ENCODE measurements at places on chromosomes 6 and 20.

GRCh38 chr20:47995661-47996060 lies 210.4 kb upstream of the SULF2 start:
- no peak for DNase-seq
- H3K27me3 ChIP-seq, result no peaks in the 10 kb centered on the region
- H3K27ac ChIP-seq, result no peak overlapping the region
- no peaks in the 10 kb centered on the region for H3K36me3 ChIP-seq
- no peak overlapping the region for H3K4me3 ChIP-seq

- H3K36me3 ChIP-seq, result no peaks in the 10 kb centered on the region
- no peaks in the 10 kb centered on the region for H3K27me3 ChIP-seq
- H3K4me1 ChIP-seq, result peaks cover 72% of the 10 kb centered on the region
- DNase-seq, result no peak
- H3K27ac ChIP-seq, result no peak overlapping the region
Observed at GRCh38 chr20:48772183-48772976, 55.4 kb downstream of the PREX1 start.

- H3K27ac ChIP-seq, result peak overlapping the region; percentile 75
- no peaks in the 10 kb centered on the region for H3K27me3 ChIP-seq
- peaks cover 39% of the 10 kb centered on the region for H3K36me3 ChIP-seq
- no peak for DNase-seq
Observed at GRCh38 chr20:62141397-62142251, 1.6 kb downstream of the PSMA7 start.

- H3K4me3 ChIP-seq, result no peak overlapping the region
- DNase-seq, result no peak
- no peaks in the 10 kb centered on the region for H3K36me3 ChIP-seq
Observed at GRCh38 chr6:127561660-127562059, 15.3 kb upstream of the C6orf58 start.

- no peaks in the 10 kb centered on the region for H3K36me3 ChIP-seq
- no peaks in the 10 kb centered on the region for H3K27me3 ChIP-seq
- no peaks in the 10 kb centered on the region for H3K4me1 ChIP-seq
- H3K27ac ChIP-seq, result no peak overlapping the region
- no peak overlapping the region for H3K4me3 ChIP-seq
Observed at GRCh38 chr6:11126876-11127275, 15.4 kb upstream of the ERVFRD-1 start.

DNA sequence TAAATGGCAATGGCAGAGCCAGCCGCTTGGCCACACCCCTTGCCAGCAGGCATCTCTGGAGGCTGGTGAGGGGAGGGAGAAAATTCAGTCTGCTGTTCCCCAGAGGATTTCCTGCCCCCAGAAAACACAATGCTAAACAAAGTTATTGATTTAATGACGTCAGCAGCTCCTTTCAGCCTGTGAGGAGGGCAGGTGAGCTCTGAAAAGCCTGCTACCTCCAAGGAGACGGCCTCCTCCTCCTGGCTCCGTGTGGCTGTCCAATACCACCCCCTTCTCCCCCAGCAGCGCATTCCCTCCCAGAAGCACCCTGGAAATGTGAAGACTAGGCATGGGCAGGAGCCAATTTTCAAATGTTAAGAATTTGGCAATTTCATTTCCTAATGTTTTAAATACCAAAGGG lies 393.1 kb downstream of the ZFAND3 start:
- H3K4me1 ChIP-seq, result no peaks in the 10 kb centered on the region
- no peak for DNase-seq
- no peaks in the 10 kb centered on the region for H3K27me3 ChIP-seq
- H3K27ac ChIP-seq, result no peak overlapping the region

- no peaks in the 10 kb centered on the region for H3K36me3 ChIP-seq
- no peaks in the 10 kb centered on the region for H3K27me3 ChIP-seq
- no peak overlapping the region for H3K4me3 ChIP-seq
- H3K27ac ChIP-seq, result no peak overlapping the region
- no peak for DNase-seq
Observed at GRCh38 chr6:39210450-39210849, 18.8 kb downstream of the KCNK5 start.

GRCh38 chr6:84597238-84597875 lies 167.0 kb downstream of the TBX18 start:
- DNase-seq, result no peak
- H3K4me3 ChIP-seq, result no peak overlapping the region
- H3K27ac ChIP-seq, result no peak overlapping the region
- no peaks in the 10 kb centered on the region for H3K27me3 ChIP-seq
- no peaks in the 10 kb centered on the region for H3K4me1 ChIP-seq

DNA sequence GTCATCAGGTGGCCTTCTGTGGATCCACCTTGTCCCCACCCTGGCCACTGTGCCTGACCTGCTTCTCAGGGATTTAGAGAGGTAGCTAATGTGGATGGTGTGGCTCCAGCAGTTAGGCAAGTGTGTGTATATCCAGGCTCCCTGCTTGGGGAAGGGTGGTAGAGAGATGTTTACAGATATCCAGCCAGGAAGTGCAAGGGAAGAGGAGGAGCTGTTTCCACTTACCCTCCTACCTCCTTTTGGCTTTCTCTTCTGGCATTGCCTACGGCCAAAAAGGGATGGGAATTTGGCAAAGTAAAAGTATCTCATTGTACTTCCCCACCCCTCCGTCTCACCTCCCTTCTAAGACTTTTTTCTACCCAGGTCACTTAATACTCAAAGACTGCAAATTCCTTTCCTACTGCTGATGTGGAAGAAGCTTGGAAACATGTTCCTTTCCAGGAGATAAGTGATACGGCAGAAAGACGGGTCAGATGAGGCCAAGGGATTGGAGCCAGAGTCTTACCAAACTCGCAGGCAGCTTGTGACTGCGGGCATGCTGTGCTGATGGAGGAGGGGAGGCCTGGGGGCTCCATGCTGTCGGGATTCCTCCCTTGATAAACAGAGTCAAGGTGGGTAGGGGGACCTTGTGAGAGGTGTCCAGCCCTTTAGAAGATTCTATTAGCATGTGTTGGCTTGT lies 253.4 kb downstream of the PRL start:
- no peaks in the 10 kb centered on the region for H3K36me3 ChIP-seq
- H3K27me3 ChIP-seq, result no peaks in the 10 kb centered on the region
- no peak overlapping the region for H3K27ac ChIP-seq

DNA sequence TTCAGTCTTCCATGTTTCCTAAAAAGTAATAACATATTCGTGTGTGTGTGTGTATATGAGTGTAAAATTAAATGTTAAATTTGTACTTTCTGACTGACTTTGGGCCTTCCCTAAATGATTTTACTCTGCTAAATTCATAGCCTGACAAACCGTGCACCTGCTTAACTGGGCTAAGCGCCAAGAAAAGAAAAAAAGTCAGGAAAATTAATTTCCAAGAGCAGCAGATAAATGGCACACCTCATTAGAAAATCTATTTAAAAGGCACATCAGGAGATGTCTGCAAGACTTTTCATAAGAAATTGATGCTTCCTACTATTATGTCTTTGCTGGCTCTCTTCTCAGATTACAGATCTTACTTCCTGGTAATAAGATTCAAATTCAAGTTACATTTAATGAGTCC lies 72.4 kb downstream of the TRDN start:
- H3K4me1 ChIP-seq, result no peaks in the 10 kb centered on the region
- DNase-seq, result no peak
- no peak overlapping the region for H3K4me3 ChIP-seq
- H3K36me3 ChIP-seq, result no peaks in the 10 kb centered on the region
- no peaks in the 10 kb centered on the region for H3K27me3 ChIP-seq

DNA sequence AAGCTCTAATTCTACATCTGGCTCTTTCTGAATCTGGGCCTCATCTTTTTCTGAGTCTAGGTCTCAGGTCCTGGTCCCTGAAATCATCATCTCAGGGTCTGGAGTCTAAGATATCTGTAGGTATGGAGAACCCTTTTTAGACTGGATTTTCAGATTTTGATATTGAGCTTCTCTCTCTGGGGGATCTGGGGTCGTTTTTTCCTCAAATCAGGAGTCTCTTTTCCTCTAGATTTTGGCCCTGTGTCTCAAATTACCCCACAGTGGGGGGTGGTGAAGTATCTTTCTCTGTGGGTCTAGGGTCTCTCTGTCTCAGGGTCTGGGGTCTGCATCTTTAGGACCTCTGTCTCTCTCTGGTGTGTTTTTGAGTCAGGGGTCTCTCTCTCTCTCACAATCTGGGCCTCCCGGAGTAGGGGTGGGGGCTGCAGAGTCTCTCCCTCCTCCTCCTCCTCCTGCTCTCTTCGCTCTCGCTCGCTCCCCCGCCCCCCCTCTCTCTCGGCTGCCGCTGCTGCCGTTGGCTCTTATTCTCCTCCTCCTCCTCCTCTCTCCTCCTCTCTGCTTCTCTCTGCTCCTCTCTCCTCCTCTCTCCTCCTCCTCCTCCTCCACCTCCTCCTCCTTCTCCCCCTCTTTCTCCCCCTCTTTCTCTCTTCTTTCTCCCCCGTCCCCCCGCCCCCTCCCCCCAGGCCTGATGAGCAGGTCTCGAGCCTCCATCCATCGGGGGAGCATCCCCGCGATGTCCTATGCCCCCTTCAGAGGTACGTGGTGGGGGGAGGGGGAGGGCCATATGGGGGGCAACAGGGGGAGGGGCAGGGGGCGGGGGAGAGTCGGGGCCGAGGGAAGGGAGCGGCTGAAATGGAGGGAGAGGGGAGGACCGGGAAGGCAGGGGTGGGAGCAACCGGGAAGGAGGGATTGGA lies at the start of gene SYNGAP1:
Gene SYNGAP1 (plus strand): TSS at position 486 of the 911 bp plus-strand sequence. CDS start 200 bp downstream, at position 686.
- H3K4me3 ChIP-seq, result peak within 1 kb of the TSS; percentile 74
- H3K4me1 ChIP-seq, result peaks cover 29% of the 10 kb centered on the region
- DNase-seq, result no peak
- peak within 1 kb of the TSS; percentile 92 for H3K27ac ChIP-seq

DNA sequence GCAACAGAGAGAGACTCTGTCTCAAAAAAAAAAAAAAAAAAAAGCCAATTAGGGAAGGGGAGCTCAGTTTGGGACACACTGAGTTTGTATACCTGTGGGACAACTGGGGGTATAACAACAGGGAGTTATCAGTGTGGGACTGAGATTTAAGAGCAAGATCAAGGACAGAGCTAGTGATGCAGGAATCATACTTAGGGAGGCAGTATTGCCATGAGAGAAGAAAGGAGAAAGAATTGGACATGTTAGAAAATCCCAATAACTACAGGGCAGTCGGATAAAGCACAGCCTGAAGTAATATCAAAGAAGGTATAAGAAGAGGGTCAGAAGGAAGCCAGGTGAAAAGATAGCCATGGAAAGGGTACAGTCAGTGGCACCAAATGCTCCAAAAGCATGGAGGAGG lies 121.2 kb downstream of the PTPRT start:
- no peak overlapping the region for H3K27ac ChIP-seq
- no peaks in the 10 kb centered on the region for H3K36me3 ChIP-seq
- H3K4me3 ChIP-seq, result no peak overlapping the region
- no peaks in the 10 kb centered on the region for H3K4me1 ChIP-seq
- no peak for DNase-seq

DNA sequence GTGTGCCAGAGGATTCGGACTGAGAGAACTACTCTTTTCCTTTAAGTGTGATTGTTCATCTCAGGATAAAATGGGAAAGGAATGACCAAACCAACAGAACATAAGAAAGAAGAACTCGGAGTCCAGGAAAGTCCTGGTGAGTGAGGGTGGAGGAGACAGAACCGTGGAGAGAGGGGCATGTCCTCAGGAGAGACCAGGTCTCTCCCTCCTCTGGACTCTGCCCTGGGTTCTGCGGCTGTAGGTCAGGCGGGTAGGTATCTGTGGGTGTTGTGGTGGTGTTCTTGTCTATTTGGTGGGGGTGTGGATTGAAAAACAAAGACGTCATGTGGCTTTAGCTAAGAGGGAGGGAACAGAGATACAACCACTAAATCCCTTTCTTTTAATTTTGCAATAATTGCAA lies 29.1 kb upstream of the AGPAT4 start:
- no peaks in the 10 kb centered on the region for H3K27me3 ChIP-seq
- H3K4me3 ChIP-seq, result no peak overlapping the region
- H3K4me1 ChIP-seq, result no peaks in the 10 kb centered on the region
- no peaks in the 10 kb centered on the region for H3K36me3 ChIP-seq
